Tibial nerve (tissue), 4 donors: ENCODE measurements at places on chromosomes 7 and 10.
A peak's percentile ranks its signal among the peaks of the same experiment; 100 is the strongest.

DNA sequence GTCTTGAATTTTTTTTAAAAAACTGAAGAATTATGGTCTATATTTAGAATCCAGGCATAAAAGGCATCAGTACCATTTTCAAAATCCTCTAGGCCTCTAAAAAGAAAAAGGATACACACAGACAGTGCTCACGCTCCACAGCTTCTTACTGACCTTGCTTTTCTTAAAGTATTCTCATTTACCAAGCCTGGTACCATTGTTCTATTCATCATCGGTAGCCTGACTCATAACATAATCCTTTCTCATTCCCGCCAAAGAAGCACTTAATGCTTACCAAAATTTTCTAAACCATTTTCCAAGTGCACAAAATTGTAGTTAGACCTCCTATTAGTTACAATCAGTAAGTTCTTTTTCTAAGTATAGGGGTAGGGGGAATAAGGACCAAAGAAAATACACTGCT is 54.6 kb downstream of the ATE1 start:
- DNase-seq = no peak

- DNase-seq = peak; percentile 66
These were observed 122.7 kb upstream of the PRSS1 start for GRCh38 chr7:142626420-142627035.

DNA sequence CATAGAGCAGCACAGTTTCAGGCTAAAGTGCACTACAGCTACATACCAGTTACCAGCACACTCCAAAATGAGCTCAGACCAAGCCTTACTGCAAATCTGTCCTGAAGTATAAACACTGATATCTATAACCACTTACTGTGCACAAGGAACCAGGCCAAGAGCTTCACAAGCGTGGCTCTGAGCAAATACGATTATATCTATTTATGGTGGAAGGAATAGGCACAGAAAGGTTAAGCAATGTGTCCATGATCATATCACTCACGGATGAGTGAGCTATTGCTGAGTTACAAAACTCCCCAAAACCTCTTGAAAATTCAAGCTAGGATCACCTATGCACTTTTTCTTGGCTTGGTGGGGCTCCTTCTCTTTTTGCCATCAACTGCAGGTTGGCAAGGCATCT is 84.9 kb downstream of the GPAM start:
- no peak for DNase-seq

DNA sequence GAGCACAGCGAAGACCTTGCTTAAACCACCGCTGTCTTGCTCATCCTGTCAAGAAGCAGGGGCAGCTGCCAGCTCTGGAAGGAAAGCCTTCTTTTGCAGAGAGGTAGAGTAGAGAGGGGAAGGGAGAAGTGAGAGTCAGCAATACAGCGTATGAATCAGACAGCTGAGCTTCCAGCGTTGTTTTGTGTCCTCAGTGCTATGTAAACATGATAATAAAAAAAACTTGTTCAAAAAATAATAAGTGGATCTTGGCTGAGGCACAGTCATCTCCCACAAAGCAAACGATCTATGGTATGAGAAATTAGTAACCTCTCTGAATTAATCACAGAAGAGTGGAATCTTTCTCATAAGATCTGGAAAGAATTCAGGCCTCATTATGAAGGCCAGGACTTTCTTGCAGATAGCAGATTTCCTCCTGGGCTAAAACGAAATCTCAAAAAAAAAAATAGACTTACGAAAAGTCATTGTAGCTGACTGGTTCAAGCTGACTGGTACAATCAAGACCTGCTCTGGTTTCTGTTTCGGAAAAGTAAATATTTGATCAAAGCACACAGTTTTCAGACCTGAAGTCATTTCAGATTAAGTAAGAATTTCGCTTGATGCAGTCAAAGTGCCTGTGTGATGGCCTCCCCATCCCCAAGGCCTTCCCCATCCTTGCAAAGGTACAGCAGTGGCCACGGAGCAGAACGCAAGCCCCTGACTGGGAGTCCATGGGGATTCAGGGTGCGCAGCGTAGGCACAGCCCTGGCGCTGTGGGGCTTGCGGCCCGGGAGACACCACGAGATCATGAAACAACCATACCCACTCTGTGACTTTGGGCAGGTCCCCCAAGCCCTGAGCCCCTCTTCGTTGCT is 29.4 kb downstream of the CHST15 start:
- DNase-seq = no peak

DNA sequence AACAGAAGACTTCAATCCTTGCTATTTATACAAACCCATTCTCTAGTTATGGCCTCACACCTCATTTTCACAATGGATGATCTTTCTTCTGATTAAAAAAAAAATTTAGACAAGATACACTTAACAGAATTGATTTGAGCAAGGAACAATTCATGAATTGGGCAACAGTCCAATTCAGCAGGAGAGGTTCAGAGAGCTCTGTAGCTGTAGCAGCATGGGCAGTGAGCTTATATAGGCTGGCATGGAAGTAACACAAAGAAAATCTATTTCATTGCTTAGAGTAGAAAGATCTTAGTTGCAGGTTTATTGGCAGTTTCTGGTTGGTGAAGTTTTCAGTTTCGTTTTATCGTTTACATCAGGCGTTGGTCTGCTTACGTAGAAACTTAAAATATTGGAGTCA is 23.0 kb upstream of the LRGUK start:
- DNase-seq = no peak

DNA sequence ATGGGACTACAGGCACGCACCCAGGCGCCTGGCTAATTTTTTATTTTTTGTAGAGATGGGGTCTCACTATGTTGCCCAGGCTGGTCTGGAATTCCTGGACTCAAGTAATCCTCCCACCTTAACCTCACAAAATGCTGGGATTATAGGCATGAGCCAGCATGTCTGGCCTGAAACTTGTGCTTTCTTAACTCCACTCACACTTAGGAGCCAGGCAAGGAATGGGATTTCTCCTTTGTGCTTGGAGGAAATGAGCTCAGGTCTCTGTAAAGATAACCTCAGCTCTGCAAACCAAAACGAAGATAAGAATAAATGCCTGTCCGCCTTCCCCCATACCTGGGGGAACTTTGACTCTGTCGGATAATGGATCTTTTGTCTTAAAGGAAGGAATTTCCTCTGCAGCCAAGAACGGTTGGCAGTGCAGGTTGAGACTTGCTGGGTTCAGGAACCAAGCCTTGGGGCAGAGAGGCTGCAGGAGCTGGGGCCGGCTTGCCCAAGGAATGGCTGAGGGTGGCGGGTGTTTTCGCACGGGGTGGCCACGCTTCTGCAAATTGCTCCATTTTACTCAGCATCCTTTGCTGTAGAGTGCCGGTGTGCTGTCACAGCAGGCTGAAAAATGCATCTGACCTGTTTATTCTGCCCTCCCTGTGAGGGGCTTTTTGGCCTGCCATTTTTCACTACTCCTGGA is 174.2 kb downstream of the KIAA1217 start:
- DNase-seq = no peak

DNA sequence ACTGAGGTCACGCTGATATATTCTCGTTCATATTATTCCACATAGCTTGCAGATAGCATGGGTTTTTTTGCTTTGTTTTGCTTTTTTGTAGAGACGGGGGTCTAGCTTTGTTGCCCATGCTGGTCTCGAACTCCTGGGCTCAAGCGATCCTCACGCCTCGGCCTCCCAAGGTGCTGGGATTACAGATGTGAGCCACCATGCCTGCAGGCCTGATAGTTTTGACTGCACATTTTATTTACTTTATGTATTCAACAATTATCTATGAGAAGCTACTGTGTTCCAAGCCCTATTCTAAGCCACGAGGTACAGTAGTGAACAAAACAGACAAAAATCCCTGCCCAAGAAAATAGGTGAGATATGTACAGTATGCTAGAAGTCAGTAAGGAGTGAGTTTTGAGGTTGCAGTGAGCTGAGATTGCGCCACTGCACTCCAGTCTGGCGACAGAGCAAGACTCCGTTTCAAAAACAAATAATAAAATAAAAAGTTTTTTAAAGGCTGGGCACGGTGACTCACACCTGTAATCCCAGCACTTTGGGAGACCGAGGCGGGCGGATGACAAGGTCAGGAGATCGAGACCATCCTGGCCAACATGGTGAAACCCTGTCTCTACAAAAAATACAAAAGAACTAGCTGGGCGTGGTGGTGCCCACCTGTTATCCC is 1.3 kb upstream of the YWHAG start:
- no peak for DNase-seq

GRCh38 chr10:81019029-81019890 is 481.6 kb downstream of the SH2D4B start:
- no peak for DNase-seq

GRCh38 chr10:14665865-14666857 is 108.5 kb downstream of the FAM107B start:
- no peak for DNase-seq

- no peak for DNase-seq
These were observed 33.7 kb downstream of the ANKIB1 start for GRCh38 chr7:92279396-92280031.

- DNase-seq = no peak
These were observed 263.0 kb upstream of the BMPER start for GRCh38 chr7:33642312-33642711.

DNA sequence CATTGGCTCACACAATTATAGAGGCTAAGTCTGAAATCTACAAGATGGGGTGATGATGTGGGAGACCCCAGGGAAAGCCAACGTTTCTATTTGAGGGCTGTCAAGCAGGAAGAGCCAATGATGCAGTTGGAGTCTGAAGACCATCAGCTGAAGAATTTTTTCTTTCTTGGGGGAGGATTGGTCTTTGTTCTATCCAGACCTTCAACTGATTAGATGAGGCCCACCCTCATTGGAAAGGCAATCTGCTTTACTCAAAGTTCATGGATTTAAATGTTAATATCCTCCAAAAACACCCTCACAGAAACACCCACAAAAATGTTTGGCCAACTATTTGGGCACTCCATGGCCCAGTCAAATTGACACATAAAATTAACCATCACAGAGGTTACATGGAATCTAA is 44.3 kb upstream of the DNAJC1 start:
- no peak for DNase-seq

GRCh38 chr7:127813991-127814541 is 162.1 kb downstream of the SND1 start:
- no peak for DNase-seq

- no peak for DNase-seq
These were observed 233.5 kb upstream of the HDAC9 start for GRCh38 chr7:18262058-18262457.
